NCI-H774 (cell line): ENCODE measurements at places on chromosomes 1 and 21.

DNA sequence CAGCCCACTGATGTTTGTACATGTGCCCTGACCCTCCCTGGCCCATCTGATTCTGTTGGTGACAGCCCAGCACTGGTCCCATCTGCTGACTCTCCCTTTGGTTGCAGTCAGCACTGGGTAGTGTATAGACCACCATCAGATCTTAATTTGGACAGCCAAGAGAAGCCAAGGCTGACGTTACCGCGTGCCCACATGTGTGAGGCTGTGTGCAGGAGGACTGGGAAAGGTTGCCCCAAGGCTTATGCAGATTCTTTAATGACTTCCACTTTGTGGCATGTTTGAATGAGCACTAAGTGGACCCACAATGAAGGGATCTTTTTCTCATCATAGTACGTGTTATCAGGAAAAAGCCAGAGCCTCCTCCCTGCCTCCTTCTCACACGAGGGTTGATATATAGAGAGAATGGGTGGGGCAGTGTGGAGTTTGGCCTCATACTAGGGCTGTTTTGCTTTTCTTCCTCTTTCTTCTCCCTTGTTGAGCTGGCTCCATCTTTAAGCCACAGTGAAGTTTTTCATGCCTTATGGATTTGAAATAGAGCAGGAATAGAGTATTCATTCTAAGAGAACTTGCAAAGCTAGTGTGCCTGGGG lies 93.5 kb downstream of the NAV1 start:
- DNase-seq, result no peak

DNA sequence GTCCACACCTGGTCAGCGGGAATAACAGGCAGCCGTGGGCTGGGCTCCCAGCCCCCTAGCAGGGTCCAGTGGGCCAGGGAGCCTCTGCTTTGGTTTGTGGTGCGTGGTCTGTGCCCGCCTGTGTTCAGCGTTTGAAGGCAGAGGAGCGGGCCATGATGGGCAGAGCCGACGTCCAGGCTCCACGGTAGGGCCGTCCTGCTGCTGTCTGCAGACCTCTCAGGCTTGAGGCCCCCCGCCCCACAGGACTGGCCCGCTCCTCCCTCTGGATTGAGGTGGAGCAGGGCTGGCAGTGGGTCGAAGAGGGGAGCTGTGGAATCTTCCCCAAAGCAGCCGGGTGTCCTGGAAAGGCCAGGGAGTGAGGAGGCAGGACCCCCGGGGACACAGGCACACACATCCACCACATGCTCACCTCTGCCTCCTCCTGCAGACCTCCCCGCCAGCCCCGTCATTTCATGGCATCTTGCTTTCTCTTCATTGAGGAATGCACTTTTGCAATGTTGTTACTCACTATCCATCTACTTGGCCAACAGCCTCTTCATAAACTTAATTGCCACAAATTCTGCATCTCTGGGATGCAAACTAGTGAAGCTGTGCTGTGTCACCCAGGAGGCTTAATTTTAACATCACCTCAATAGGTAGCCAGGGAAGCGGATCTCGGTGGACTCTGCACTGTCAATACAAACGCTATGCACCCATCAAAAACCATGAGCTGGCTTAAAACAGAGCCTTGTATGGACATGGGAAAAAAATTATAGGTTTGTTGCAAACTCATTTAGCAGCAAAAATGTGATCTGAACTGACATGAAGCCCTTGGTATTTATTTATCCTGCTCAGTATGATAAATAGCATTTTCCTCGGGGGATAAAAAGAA lies 85.9 kb downstream of the PDE9A start:
- DNase-seq, result no peak

DNA sequence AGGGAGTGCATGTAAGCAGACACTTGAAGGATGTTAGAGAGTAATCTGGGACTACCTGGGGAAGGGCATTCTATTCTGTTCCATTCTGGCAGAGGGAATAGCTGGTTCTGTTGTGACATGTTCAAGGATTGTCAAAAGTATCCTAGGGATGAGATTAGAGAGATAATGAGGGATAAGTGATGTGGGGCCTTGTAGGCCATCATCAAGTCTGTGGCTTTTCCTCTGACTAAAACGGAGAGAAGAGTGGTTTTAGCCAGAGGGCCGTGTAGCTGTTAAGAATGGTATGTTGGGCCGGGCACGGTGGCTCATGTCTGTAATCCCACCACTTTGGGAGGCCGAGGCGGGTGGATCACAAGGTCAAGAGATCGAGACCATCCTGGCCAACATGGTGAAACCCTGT lies 23.6 kb downstream of the TGFB2 start:
- no peak for DNase-seq

DNA sequence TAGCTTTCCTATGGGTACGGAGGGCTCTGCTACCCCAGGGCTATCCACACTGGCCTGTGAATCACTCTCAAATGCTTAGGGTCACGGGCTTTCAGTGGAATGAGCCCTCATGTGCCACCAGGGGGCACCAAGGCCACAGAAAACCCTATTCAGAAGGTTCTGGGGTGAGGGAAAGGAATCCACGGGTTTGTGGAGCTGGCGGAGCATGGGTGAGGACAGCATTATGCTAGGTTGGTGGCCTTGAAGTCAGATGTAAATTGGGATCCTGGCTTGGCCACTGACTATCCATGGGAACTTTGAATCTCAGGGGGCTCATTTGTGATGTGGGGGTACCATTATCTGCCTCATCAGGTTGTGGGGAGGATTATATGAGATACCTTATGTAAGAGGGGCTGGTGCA lies 5.1 kb upstream of the LAMTOR5 start:
- peak; percentile 16 for DNase-seq

DNA sequence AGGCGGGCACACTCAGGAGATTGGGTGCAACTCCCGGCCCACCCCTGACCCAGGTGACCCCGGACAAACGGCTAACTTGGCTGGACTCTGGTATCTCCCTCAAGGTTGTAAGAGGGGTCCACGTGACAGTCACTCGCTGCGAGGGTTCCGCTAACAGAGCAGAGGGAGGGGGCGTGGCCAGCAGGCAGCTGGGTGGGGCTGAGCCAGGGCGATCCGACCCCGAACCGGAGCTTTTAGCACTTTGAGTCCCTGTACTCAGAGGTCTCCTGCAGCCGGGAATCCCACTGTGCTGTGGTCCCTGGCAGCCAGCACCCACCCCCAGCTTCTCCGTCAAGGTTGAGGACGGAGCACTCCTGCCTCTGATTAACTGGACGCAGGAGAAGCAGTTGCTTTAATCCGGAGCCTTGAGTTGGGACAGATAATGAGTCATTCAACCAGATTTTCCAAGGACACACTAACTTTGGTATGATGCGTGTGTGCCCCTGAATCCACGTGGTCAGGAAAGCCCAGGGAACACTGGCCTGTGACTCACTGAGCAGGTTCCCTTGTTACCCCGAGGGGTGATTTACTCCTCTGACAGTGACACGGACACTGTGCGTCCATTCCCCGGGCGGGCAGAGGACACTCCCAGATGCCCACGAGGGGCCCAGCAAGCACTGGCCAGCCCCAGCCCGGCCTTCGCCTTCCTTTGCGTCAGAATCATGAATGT lies 16.8 kb downstream of the TRPM2 start:
- no peak for DNase-seq

- no peak for DNase-seq
Observed at GRCh38 chr1:1966071-1966740, 37.4 kb downstream of the CFAP74 start.
